Pons (tissue), 1 donor: ENCODE measurements at places on chromosomes 6 and 20.
A peak's percentile ranks its signal among the peaks of the same experiment; 100 is the strongest.

DNA sequence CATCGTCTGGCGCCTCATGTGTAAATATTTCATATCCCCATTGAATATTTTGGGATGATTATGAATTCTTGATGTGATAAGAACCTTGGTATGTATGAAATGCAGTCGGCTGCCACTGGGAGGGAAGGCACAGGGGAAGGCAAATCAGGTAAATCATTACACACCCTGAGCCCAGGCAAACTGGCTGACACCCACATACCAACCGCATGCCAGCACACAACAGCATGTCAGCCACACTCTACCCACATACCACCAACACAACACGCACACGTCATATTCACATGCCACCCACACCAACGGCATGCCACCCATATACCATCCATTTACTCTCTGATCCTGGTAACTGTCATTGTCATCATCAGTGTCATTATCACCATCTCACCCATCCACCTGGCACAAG lies 28.3 kb upstream of the MDGA1 start:
- no peak for DNase-seq

DNA sequence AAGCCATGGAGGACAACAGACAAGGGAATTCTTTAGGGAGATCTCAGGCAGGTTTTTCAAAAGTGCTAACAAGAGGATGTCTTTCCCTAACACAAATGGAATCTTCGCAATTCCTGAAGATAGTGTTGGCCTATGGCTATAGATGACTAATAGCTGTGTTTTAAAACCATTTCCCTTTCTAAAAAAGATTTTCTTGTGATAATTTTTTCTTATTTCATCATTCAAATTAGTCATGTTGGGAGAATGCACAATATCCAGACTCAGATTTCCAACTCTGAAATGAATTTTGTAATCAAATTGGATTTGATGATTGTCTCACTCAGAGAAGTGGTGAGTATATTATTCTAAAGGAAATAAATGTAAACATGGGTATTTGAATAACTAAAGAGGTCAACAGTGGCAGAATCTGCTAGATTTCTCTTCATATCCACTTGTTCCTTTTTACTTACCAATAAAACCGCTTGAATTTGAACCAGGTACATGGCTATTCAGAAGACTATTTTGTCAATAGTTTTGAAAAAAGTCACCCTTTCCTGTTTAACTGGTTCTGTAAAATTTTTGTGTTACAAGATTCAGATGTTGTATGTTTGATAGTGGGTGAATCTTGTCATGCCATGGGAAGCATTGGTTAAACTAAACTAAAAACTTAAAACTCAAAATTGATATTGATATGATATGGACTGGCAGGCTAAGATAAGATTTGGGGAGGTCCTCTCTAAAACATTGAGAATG lies 1223.7 kb upstream of the EYS start:
- no peak for DNase-seq

DNA sequence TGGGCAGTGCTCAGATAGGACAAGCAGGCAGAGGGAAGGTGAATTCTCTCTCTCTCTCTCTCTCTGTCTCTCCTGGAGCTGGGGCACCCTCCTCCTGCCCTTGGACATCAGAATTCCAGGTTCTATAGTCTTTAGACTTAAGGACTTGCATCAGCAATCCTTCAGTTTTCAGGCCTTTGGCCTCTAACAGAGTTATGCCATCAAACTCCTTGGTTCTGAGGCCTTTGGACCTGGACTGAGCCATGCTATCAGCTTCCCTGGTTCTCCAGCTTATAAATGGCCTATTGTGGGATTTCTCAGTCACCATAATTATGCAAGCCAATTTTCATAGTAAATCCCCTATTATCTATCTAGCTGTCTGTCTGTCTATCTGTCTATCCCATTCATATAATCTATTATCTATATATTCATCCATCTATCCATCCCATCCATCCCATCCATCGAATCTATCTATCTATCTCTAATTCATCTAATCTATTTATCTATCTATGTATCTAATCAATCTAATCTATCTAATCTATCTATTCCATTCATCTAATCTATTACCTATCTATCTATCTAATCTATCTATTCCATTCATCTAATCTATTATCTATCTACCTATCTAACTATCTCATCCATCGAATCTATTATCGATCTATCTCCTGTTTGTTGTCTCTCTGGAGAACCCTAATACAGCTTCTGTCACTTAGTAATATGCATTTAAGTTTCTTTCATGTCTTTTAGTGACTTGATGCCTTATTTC lies 48.2 kb upstream of the HIVEP1 start:
- no peak for DNase-seq

DNA sequence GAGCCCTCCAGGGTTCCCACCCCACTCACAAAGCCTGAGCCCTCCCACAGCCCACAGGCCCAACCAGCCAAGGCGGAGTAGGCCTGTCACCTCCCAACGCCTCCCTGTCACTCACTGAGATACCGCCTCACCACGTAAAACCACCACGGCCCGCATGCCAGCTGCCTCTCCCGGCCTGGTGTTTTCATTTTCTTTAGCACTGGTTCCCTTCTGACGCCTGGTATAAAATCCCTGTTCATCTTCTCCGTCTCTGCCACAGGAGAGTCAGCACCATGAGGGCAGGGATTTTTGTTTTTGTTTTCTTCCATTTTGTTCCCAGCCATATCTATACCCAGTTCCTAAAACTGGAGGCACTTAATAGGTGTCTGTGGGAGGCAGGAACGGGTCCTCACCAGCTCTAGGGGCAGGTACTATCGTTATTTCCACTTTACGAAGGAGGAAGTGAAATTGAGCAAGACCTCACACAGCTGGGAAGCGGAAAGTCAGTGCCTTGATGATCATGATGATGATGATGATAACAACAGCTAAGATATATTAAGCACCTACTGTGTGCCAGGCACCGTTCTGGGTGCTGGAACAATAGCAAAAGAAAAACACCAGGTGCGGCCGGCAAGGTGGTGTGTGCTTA lies 58.6 kb downstream of the SNAI1 start:
- peak; percentile 41 for DNase-seq

- DNase-seq: no peak
Observed at GRCh38 chr6:65938000-65938399, 231.0 kb upstream of the EYS start.

DNA sequence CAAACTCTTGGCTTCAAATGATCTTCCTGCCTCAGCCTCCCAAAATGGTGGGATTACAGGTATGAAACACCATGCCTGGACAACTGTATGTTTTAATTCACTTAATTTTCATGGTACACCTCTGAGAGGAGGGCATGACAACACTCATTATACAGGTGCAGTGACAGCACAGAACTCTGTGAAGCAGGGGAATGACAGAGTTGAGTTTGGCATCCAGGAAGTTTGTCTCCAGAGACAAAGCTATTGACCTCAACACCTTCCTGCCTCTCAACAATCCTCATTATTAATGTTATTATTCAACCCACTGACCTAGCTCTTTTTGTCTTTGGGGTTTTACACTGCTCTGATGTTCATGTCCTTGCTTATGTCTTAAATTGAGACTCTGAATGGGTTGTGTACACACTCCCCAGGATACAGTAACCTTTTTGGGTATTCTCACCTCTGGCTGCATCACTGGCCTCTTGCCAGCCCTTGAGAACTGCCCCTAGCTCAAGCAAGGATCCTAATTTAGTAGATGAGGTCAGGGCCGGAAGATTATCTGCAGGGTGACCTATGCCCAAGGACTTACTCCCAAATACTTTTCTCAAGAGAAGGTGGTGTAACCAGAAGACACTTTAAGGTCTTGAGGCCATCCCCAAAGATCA lies 13.0 kb upstream of the IER3 start:
- DNase-seq: no peak

DNA sequence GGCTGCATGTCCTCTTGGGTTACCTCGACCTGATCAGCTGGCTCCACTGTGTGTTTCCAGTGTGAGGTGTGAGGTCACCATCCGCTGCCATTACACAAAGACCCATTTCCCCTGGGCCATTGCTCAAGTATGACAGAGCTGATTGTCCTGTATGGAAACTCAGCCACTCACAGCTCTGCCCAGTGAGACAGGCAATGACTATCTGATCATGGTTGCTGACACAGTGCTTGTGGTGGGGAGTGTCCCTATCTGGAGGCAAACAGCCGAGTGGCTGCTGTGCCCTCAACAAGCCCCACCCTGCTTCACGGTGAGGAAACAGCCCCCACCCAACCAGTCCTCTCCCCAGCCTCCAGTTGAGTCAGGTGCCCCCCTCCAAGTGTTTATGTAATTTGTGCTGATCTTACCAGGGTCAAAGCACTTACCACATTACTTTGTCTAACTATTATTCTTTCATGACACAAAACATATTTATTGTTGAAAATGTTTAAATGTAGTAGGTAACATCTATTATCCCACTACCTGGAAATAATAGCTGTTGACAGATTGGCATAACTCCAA lies 11.7 kb upstream of the MAPK13 start:
- no peak for DNase-seq

- DNase-seq: no peak
Observed at GRCh38 chr20:47127999-47128398, 228.5 kb downstream of the ZMYND8 start.

- DNase-seq: no peak
Observed at GRCh38 chr20:57879779-57880570, 170.2 kb upstream of the PMEPA1 start.

DNA sequence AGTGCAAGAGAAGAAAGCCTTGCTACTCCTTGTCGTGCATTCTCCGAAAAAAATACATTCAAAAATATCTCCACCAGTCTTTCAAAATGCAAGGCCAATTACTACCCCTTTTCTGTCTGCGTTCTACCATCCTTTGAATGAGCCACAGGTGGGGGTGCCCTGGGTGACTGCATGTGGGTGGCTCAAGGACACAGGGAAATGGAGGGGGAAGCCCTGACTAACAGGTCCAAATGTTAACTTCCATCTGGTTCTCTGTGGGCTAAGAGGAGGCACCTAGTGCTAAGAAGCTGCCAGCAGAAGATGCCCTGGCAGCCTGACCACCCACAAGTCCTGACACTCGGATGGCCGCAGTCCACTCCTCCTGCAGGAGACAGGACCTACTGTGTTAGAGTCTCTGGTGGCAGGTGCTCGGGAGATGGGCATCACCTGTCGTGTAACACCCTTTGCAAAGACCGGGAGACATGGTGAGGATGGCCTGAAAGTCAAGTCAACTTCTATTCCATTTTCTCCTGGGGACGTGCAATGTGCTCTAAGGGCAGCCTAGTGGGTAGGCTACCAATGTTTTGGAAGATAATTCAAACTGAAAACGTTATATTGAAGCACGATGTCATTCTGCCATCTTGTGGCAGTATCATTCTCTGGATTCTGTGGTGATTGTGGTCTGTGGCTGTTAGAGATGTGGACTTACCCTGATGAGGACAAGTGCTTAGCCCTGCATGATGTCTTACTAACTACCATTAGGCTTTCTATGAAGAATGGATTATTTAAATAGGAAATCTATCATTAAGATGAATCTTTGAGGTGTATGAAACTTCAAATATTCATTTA lies 27.4 kb upstream of the IGF2R start:
- peak; percentile 62 for DNase-seq

- DNase-seq: no peak
Observed at GRCh38 chr6:71088166-71088565, 131.3 kb upstream of the B3GAT2 start.

- DNase-seq: no peak
Observed at GRCh38 chr6:138977242-138977641, 10.8 kb downstream of the REPS1 start.

DNA sequence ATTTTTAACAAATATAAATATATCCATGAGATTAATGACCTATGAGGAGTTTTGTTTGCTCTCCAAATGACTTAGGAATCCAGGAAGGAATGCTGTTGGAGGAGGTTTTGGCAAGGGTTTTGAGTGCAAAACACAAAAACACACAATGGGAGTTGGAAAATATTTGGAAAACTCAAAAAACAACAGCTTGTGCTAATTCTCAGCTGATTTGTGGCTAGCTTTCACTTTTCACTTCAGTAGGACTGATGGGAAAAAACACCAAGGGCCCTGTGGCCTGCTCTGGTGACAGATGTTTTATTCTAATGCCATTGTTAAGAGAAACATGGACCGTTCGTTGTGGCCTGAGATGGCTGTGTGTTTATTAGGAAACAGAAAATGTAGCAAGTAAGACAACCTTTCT lies 113.9 kb downstream of the ALDH8A1 start:
- DNase-seq: no peak

DNA sequence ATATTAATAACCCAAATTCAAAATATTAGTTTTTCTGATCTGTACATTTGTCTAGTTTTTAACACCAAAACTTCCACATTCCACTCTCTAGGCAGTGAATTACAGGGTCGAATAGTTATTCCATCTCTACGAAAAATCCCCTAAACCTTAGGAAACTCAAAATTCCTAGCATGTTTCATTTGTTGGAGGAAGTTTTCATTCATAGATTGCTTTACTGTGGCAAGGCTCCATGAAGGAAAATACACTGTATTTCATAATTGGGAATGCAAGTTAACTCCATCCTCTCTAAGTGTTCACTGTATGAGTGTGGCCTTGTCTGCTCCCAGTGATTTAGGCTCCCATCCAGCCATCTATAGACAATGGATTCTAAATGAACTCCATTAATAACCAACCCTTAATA lies 296.1 kb downstream of the TENT5A start:
- no peak for DNase-seq

GRCh38 chr6:48813836-48814235 lies 649.2 kb downstream of the MMUT start:
- DNase-seq: no peak

DNA sequence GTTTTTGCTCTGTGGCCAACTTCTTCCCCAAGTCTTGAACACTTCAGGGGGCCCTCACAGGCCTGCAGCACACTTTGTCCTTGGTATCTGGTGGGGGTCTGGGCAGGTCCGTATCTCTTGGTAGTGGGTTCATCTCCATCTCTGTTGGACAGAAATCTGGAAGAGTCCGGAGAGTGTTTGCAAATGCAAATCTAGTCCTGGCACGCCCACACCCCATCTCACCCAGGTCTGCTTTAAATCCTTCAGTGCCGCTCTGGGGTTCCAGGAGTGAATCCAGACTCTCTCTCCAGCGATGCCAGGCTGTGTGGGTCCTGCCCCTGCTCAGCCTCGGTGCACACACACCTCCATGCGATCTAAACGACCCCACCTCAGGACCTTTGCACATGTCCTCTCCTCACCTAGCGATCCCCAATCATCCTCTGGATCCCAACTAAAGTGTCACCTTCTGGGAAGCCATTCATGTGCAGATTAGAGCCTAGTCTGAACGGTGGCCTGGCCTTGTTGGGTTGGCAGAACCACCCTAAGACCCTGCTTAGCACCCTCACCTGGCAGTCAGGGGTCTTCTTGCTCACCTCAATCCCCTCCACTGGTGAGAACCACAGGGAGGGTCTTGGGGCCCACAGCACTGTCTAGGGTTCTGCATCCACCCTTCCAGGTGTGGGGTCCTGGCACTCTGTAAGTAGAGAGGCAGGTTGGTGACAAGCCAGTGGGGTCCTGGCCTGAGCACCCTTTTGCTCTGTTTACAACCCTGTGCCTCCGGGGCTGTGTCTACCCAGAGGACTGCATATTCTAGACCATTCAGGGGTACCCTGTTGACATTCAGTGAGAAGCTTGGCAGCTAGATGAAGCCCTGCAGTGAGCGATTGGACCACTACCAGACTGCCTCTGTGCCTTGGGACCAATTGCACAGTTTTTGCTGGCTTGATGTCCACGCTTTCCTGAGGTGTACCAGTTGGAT lies 100.8 kb downstream of the SYCP2 start:
- DNase-seq: no peak

- no peak for DNase-seq
Observed at GRCh38 chr20:33437141-33437911, 6.2 kb downstream of the SNTA1 start.
